ENCODE measurements at places on chromosomes 5 and 9.

DNA sequence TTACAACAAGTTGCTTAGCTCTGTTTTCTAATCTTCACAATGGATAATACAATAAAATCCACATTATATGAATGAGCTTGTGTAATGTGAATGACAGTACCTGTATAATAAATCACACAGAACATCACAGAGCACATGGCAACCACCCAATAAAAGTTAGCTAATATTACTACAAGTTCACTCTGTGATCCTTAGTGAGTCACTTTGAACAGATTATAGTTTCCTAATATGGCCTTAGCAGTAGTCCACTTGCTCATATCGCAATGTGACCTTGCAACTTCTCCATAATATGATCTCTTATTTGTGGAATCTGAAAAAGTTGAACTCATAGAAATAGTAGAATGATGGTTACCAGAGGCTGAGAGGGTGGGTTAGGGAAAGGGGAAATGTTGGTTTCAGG lies 361.3 kb downstream of the PTPRD start:
- no peak for DNase-seq

DNA sequence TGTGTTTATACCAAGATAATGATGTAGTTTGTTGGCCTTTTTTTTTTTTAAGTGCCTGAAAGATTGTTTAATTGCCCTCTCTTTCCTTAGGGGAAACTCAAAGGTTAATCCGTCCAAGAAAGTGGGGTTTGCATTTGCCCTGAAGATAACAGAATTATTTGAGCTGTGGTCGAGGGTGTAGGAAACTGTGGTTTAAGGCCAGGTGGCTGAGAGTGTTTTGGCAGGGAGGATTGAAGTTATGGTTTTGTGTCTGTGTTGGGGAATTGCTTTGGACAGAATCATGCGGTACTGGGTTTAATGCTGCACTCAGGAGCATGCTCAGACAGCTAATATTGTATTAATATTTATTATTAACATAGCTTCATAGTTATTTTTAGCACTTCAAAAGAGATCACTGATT lies 509.8 kb downstream of the EBF1 start:
- no peak for DNase-seq

DNA sequence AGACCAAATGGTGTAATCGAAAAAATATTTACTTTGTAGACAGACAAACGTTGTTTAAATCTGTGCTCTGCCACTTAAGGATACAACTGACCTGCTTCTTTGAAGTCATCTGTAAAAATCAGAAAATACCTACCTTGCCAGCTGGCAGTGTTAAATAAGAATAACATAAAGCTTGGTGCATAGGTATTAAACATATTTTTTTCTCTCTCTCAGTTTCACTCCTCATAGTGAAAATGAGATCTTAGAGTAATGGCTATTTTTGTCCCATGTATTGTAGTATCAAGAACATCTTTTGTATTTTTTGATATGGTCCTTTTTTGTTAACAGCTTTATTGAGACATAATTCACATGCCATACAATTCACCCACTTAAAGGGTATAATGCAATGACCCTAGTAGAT lies 17.9 kb upstream of the RANBP17 start:
- peak; percentile 10 for DNase-seq

DNA sequence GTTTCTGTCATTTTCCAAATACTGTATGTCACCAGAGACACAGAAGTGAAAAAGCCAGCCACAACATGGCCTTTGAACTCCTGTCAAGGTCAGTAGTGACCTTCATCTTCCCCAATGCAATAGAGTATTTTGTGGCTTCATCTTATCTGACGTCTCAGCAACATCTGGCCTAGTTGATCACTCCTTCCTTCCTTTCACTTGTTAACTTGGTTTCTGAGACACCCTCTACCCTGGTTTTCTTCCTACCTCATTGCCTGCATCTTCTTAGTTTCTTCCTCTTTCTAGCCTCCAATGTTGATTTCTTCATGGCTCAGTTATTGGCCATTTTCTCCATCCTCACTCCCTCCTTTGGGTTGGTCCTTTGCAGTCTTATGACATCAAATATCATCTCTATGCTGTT lies 36.3 kb downstream of the GLIS3 start:
- DNase-seq: no peak

DNA sequence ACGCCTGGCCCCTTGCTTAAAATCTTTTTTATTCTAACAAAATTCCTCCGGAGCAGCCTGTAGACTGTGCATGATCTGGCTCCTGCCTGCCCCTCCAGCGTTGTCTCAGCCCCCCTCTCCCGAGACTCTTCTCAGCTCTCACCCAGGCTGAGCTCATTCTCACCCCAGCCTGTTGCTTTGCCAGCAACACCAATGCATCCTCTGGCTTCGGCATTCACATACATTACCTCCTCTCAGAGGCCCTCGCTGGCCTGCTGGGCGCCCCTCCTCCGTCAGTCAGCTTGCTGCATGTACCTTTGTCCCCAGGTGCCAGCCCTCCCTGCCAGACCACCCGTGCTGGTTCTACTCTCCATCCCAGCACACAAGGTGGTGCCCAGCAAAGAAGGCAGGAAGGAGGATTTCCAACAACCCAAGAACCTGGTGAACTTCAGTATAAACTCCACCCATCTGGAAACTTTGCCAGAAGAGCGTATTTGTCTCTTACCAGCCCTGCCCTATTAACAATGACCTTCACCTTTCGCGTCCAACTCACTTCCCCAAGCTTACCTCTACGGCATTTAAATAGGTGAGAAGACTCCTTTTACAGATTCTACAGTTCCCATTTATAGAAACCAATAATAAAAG lies 35.0 kb downstream of the MYO10 start:
- DNase-seq: no peak

DNA sequence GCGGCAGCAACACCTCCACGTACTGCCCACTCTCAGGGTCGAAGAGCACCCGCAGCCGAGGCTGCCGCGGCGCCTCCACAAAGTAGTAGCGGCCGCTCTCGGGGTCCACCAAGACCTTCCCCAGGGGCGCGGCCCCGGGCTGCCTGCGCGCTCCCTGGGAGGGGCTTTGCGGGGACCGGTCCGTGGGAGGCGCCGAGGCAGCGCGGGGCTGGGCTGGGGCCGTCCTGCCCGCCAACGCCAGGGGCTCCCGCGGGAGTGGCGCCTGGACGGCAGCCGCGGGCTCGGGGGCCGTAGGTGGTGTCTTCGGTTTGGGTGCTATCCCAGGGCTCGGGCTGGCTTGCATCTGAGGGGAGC lies 2.6 kb upstream of the MZB1 start:
- DNase-seq: no peak

DNA sequence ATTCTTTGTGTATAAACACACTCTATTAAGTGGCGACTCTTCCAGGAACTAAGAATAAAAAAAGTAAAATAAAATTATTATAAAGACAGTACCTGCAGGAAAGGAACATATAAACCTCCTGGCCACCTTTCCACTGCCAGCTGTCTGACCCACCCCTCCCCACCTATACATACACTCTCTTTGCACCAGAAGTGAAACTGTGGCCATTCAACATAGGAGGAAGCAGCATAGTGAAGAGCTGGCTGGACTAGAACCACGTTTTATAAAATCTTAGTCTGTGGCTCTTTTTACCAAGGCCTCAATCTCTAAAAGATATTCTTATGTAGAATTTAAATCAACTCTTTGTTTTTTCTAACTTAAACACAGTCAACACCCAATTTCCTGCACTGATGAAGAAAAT lies 289.6 kb downstream of the GABRB2 start:
- peak; percentile 5 for DNase-seq

Measured in GM12865 (cell line).